Hematopoietic multipotent progenitor cell (in vitro differentiated cells): ENCODE measurements at places on chromosomes 1 and 21.

- DNase-seq, result no peak
Measured at GRCh38 chr21:38619992-38620479, 121.8 kb upstream of the ERG start.

GRCh38 chr1:218916720-218917119 lies 257.0 kb upstream of the LYPLAL1 start:
- no peak for DNase-seq

DNA sequence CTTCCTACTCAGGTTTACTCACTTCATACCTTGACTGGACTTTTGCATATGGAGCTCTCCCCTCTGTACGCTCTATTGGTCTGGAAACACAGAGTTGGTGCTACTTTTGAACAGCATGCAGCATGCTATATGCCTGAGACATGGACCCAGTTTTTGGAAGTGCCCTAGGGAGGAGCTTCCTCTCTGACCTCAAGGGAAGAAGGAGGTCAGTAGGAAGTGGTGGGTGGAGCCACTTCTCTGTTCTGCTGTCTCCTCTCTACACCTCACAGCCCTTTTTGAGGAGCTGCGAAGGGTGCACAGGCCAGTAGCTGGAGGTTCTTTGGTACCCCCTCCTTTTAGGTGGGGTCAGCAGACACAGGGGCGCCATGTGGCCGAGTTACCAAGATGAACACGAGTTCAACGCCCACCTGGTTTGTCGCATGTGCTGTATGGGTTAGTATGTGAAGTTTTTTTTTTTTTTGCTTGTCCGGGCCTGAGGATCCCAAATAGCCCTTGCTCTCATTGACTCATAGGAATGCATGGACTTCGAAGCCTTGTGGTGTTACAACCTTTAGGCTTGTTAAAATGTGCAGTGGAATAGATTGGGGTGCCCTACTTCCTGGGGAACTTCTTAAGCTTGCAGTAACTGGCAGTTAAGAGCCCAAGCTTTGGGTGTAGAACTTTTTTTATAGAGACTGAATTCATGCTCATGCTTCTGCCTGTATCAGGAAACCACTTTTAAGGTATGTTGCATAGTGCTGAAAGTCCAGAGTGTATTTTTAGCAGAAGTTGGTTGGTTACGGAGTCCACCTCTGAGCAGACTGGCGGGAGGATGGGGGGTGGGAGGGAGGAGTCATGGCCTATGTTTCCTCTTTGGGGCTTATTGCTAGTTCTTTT lies 10.7 kb downstream of the MACF1 start:
- DNase-seq, result peak; percentile 77

GRCh38 chr1:156095906-156096508 lies 13.7 kb upstream of the MEX3A start:
- DNase-seq, result no peak

DNA sequence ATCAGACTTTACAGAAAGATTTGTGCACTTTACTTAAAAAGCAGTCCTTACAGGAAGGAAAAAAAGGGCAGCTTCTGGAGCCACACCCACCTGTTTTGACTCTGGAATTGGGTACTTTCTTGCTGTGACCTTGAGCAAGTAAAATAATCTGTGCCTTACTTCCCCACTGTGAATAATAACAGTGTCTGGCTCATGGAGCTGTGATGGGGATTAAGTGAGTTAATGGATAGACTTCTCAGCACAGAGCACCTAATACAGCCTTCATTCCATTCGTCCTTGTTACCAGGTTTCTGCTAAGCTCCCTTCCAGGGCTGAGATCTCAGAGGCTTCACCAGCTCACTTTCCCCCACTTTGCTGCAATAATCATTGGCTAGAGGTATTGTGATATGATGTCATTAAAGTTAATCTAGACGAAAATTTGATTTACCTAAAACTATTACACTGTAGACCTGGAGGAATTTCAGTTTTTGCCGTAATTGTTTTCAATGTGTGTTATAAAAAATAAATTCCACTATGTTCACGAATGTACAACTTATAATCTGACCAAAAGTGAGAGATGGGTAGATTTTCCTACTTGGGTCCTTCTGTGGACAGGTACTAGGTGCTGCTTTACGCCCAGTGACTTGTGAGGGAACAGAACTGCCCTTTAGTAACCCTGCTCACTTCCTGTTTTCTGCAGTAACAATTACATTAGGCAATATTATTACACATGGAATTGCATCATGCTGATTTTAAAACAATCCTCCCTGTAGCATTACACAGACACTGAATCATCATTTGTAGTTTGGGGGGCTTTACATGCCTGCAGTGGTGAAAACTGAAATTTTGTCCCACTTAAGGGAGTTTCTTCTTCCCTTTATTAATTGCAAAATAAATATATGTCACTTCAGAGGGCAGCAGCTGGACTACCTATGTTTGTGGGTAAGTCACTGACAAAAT lies 19.7 kb upstream of the ABCG1 start:
- no peak for DNase-seq

- DNase-seq, result peak; percentile 38
Measured at GRCh38 chr1:53553734-53554509, 94.7 kb downstream of the DMRTB1 start.

DNA sequence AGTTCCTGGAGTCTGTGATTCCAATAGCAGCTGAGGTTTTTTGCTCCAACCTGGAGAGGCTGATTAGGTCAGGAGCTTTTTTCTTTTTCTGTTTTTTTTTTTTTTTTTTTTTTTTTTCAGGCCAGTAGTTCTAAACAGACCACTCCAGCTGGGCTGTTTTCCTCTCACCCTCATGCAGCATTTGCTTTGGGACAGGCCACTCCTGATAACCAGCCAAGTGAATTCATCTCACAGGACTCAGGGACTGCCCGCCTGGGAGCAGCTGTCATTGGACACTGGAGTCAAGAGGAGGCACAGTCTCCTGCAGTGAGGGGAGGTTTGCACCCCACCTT lies 22.9 kb downstream of the PLXNA2 start:
- no peak for DNase-seq

GRCh38 chr1:154352581-154353459 lies 27.5 kb downstream of the ATP8B2 start:
- peak; percentile 79 for DNase-seq

- no peak for DNase-seq
Measured at GRCh38 chr1:196607981-196608380, 259 bp downstream of the KCNT2 start.

DNA sequence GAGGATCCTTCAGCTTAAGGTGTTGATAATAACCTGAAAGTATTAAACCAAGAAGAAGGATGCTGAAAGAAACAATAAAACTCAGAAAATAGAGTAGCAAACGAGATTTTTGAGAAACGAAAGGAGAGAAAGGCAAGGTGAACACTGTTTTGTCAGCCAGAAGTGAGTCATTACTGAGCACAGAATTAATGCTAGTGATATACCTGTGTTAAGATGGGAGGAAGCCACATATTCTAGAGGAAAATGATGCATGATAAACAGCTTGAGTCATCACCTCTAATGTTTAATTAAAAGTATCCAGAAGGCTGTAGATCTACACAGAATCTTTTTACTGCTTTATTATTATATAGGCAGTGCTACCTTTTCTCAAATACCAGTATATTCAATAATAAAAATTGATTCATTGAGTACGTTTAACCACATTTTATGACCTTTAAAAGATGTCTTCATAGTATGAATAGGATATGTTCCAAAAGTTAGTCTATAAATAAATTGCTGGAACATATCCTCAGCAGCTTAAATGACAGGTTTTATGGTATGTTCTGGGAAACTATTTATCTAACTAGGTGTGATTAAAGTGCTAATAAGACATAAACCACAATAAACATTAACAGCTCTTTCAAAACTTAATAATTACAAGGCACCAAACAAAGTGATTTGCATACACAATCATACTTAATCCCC lies 10.3 kb downstream of the SH3GLB1 start:
- no peak for DNase-seq

GRCh38 chr1:27885114-27885528 lies 12.8 kb downstream of the THEMIS2 start:
- peak; percentile 58 for DNase-seq

GRCh38 chr1:11722538-11722937 lies 13.4 kb upstream of the AGTRAP start:
- DNase-seq, result no peak

DNA sequence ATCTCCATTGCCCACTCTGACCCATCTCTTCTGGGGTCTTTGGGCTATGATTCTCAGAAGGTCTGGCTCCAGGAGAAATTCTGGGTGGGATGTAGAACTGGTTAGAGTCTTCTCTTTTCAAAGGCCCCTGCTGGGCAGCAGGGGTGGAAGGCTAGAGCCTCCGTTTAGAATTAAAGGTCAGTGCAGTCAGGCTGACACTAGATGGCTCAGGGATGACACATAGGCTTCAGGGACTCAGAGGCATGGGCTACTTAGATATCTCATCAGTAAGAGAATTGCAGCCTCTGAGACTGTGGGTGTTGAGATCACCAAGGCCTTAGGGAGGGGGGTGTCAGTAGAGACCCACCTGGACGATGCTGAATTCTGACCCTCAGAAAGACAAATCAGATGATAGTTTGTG lies 12.6 kb upstream of the PPM1J start:
- DNase-seq, result no peak

DNA sequence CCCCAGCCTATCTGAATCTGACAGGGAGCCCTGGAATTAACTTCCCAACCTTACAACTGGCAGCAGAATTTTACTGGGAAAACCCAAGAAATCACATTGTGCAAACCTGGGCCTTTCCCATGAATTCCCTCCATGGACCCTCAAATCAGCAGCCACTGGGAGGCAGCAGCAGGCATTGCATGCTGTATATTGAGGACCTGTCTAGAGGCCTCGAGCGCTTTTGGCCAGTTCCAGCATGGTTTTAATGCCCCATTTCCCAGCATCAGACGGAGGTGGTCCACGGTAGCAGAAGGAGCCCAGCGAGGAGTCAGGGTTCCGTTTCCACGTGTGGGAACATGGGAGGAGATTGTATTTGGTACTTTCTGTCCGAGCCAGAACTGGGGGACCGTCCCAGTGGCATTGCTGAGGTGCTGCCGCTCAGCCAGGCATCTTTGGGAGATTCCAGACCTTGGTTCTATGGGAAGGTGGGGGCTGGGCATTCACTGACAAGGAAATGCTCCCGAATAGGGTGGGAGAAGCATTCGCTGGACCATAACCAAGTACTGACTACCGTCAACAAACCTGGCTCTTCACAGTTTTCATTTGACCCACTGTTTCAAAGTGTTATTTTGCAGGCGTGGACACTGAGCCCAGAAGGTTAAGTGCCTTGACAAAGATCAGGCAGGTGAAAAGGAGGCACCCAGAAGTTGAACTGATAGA lies 15.9 kb downstream of the BMP8A start:
- no peak for DNase-seq

- peak; percentile 84 for DNase-seq
Measured at GRCh38 chr1:15966081-15966955, 9.6 kb downstream of the ZBTB17 start.

- no peak for DNase-seq
Measured at GRCh38 chr1:174244017-174244416, 84.7 kb downstream of the RABGAP1L start.

GRCh38 chr1:246210756-246211155 lies 296.3 kb downstream of the SMYD3 start:
- DNase-seq, result no peak

DNA sequence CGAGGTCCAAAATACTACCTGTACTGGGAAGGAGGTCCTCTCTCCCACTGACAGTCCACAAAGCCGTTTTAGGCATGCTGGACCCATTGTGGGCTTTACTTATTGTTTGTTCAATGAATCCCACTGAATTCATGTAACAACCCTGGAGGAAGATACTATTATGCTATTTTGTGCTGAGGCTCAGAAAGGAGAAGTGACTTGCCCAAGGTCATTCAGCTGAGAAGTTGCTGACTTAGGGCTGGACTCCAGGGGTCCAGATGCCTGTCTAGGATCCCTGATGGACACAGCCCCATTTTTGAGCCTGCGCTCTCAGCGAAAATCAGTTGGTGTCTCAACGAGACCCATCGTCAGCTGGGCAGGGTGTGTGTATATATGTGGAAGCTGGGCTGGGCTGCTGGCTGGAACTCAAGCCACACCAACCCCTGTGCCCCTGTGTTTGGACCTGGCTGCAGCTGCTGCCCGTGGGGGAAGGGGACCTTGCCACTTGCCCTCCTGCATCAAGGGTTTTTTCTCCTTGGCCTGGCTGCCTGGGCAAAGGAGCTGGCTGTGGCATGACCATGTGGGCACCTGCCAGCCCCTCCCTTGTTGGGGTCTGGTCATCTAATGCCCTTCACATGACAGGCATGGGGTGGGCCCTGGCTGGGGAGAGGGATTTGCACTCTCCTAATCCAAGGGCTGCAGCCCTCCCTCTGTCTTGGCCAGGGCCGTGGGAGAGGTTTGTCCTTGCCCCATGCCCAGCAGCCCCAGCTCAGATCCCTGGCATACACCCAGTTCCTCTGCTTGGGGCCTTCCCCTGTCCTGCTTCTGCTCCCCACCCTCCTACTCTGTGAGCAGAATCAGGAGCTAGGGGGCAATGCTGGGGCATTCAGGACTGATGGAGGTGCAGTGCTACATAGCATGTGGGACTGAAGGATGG lies 15.0 kb downstream of the KCNQ4 start:
- peak; percentile 41 for DNase-seq

- DNase-seq, result no peak
Measured at GRCh38 chr1:225735252-225736149, 42.1 kb upstream of the SRP9 start.

DNA sequence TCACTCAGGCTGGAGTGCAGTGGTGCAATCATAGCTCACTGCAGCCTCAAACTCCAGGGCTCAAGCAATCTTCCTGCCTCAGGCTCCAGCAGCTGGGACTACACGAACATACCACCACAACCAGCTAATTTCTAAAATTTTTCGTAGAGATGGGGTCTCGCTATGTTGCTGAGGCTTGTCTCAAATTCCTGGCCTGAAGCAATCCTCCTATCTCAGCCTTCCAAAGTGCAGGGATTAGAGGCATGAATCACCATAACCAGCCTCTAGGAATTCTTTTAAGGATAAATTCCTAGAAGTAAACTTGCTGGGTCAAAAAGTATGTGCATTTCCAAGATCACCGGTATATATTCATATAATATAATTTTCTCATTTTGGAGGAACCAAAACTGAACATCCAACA lies 17.6 kb upstream of the HUNK start:
- DNase-seq, result no peak

GRCh38 chr1:164141797-164142196 lies 417.2 kb upstream of the PBX1 start:
- no peak for DNase-seq

DNA sequence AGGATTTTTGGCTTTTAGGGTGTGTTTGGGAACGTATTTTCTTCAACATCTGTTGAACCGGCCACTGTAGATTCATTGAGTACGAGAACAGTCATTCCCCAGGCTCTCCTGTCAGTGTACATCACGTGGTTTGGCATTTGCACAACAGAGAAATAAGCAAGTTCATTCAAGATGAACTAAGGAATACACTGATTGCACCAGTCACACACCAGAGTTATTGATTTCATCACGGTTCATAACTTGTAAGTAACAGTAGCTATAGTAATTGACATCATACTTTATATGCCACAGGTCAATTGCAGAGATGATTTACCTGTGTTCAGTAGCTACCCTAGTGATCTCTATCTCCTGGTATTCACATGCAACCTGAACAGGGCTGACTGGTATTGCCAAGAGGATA lies 90.7 kb upstream of the ETS2 start:
- DNase-seq, result no peak

DNA sequence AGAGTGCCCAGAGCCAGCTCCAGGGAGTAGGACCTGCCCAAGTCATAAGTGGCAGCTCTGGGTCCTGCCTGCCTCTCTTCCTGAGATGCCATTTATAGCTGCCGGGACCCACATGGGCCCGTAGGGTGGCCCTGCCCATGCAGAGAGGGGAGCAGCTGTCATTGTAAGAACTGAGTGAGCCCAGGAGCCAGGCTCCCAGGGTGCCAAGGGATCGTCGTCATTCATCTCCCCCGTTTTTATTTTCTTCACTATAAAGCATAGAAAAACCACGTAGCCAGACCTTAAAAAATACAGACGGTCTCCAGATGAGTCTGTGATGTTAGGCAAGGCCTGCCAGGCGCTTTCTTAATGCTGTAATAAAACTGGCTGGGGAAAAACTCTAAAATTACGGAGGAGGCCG lies 90.7 kb downstream of the IGSF21 start:
- no peak for DNase-seq
